Stimulated activated CD8-positive, alpha-beta memory T cell treated with anti-CD3 and anti-CD28 coated beads, Interleukin-4, amount 100 ng/mL, for 1 hour (primary cell): ENCODE measurements at places on chromosomes 1 and 21.

DNA sequence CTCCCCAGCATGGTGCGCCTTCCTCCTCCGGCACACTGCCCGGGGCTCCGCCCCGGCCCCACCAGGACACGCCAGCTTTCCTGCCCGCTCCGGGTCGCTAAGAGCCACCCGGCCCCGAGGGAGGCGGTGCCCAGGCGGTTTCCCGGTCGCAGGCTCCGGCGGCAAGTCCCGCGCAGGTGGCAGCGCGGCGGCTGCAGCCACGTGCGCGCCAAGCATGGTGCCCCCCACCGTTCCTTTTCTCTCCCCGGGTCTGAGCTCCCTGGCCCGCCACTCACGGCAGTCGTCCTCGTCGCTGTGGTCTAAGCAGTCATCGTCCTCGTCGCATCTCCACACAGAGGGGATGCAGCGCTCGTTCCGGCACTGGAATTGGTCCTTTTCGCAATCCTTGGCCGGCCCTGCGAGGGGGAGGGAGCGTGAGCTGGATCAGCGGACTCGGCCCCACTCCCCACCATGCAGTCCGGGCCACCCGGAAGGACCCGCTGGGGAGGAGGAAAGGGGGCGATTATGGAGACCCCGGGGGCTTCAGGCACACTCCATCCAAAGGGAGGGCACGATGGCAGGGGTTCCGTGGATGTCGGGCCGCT is 1.2 kb downstream of the LRP8 start:
- no peak for DNase-seq

- no peak for DNase-seq
Observed at GRCh38 chr1:236875975-236876374, 80.9 kb downstream of the MTR start.

DNA sequence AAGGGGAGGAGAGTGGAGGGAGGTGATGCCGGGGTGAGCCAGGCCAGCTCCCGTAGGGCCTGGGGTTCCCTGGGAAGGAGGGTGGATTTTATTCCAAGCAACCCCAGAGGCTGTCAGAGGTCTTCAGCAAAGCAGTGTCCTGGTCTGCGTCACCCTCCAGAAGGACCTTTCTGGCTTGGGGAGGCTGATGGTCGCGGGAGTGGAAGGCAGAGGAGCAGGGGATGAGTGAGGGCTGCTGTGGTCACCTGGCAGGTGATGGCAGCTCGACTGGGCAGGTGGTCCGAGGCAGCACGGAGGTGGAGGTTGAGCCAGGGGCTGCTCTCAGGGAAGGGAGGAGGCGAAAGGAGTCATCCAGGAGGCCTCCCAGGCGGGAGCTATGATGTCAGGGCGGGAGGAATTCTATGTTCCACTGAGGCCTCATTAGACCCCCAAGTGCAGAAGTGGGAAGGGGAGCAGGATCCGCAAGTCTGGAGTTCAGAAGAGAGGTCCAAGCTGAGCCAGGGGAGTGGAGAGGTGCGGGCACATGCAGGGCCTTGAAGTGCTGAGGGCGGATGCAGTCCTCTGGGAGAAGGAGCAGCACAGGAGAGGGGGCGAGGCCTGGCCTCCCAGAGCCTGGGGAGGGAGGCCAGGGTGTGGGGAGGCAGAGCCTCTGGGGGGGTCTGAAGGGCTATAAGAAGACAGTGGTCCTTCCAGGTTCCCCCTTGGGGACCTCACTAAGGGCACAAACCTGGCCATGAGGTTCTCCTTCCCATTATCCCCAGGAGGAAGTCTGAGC is 33.3 kb downstream of the BMP8A start:
- DNase-seq, result no peak

GRCh38 chr21:43328958-43329691 is 97.8 kb downstream of the SIK1 start:
- DNase-seq, result no peak

DNA sequence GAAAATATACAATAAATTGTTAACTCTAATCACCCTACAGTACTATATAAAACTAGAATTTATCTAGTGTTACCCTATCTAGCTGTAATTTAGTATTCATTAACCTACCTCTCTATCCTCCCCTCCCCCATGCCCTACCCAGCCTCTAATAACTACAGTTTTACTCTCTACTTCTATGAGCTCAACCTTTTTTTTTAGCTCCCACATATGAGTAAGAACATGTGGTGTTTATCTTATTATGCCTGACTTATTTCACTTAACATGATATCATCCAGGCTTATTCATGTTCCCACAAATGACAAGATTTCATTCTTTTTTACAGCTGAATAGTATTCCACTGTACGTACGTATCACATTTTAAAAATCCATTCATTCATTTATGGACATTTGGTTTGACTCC is 46.0 kb upstream of the WARS2 start:
- DNase-seq, result no peak

GRCh38 chr1:229225331-229225782 is 45.6 kb upstream of the RAB4A start:
- no peak for DNase-seq

DNA sequence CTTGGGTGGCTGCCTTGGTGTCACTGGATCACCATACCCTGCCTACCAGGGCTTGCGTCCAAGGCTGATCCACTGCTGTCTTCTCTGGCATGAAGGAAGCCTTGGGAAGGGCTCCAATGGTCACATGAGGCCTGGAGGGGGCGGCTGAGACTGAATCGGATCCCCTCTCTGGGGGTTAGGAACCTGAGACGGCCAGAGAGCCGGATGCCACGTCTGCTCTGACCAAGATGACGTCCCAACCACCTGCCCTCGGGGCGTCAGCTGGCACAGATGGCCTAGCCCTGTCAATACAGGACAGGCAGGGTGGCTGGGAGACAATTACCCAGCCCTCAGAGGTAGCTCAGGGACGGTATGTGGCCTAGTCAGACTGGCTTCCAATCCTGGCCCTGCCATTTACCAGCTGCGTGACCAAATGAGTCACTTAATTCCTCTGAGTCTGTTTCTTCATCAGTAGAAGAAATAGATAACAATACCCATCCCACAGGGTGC is 5.4 kb downstream of the TRIM62 start:
- no peak for DNase-seq

GRCh38 chr1:157045250-157046218 is at the start of gene ARHGEF11:
ARHGEF11 (minus strand) TSS chr1:157045742; CDS start chr1:157044330, 1,412 bp downstream.
- DNase-seq, result no peak

- no peak for DNase-seq
Observed at GRCh38 chr21:28781602-28782276, 210.9 kb downstream of the LTN1 start.

GRCh38 chr1:207981976-207982375 is 71.1 kb upstream of the CD34 start:
- DNase-seq, result no peak

- DNase-seq, result no peak
Observed at GRCh38 chr1:110673197-110673701, 1.5 kb downstream of the KCNA3 start.

- DNase-seq, result no peak
Observed at GRCh38 chr1:246232126-246232525, 275.0 kb downstream of the SMYD3 start.

DNA sequence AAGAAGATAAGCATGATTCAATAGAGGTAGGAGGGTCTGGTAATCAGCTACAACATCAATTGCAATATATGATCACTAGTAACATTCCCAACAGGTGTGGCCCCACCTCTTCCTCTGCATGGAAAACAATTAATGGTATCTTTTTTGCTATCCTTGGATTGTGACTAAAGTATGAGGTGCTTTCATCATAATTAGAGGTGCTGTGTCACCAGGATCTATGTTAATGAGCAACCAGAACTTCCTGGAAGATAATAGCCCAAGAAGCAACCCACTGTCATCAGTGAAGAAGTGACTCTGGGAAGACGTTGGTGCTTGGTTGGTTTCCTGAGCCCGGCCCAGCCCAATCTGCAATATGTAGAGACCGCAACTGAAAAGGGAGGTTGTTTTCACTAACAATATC is 167.2 kb downstream of the SETD4 start:
- DNase-seq, result no peak

DNA sequence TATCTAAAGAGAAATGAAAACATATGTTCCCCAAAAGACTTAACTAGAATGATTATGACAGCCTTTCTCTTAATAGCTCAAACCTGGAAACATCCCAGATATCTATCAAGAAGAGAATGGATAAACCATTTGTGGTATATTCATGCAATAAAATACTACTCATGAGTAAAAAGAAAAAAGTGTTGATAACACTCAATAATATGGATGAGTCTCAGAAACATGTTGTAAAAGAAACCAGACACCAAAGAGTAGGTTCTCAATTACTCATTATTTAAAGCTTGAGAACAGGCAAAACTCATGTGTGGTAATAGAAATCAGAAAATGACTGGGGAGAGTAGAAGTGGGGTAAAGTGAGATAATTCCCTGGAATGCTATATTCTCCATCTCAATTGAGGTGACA is 154.1 kb downstream of the PHTF1 start:
- DNase-seq, result no peak

DNA sequence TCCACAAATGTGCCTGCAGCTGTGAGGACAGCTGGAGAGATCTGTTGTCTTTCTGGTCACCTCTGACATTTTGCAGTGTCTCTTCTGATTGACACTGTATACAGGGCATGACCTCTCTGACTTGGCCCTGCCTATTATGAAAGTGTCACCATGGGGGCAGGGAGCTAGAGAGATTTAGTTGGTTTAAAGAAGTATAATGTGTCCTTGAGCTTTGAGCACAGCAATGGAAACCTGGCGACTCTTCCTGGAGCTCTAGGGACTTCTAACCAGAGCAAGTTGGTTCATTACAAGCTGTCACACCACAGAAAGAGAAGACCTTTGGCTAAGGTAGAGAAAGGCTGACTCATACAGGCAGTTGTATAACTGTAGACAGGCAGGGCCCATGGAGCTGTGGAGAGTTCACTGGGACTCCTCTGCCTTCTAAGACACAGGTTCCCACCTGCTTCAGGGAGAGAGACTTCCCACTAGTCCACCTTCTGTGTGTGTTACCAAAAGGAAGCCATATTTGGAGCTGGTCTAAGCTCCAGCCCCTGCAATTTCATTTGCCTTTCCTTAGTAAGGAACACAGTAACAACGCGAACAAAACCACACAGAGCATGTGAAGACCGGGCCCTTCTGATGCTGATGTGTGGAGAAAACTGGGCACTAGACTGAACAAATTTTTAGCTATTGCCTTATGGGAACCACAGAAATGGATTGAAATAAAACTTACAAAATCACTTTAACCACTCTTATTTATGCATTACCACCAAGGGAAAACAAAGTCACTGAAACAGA is 90.5 kb upstream of the ADAR start:
- DNase-seq, result no peak

GRCh38 chr1:174988539-174988938 is 11.2 kb upstream of the CACYBP start:
- DNase-seq, result no peak

DNA sequence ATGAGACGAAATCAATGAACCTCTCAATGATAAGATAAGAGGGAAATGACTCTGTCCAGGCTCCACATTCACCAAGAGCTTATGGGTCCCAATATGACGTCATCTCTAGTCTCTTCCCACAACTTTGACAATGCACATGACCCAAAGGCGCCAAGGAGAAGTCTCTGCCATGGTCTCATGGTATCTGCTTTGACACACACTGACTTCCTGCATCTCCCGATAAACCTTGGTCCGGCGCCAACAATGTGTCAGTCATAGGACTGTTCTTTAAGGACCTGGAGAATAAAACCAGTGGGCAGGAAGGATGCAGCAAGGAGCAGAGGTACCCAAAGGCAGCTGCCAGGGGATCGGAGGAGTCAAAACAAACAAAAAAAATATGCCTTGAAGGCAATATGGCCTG is 46.9 kb upstream of the TMEM51 start:
- DNase-seq, result no peak

- no peak for DNase-seq
Observed at GRCh38 chr1:1013922-1014648, 788 bp downstream of the ISG15 start.

GRCh38 chr1:109270623-109271317 is 12.2 kb downstream of the PSRC1 start:
- no peak for DNase-seq

DNA sequence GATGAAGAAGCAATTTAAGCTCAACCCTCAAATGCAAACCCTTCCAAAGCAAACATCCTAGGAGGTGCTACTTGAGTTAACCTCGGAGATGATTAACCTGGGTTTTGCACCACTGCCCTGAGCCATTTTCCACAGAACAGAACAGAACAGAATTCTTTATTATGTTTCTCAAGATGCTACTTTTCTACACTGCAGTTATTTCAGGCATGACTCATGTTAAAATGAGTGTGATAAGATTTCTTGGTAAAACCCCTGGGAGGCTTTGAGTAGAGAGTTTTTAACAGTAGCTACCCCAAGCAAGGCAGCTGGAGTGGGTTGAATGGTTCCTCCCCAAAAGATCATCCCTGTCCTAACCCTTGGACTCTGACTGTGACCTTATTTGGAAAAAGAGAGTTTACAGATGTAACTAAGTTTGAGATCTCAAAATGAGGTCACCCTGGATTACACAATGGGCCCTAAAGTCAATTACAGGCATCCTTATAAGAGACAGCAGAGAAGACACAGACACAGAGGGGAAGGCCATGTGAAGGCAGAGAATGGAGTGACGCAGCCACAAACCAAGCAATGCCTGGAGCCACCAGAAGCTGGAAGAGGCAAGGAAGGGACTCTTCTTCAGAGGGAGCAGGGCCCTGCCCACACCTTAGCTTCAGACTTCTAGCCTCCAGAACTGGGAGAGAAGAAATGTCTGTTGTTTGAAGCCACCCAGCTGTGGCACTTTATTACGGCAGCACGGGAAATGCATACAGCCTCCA is 153.4 kb downstream of the ETS2 start:
- no peak for DNase-seq

GRCh38 chr1:82348487-82348886 is 547.8 kb downstream of the ADGRL2 start:
- DNase-seq, result no peak

DNA sequence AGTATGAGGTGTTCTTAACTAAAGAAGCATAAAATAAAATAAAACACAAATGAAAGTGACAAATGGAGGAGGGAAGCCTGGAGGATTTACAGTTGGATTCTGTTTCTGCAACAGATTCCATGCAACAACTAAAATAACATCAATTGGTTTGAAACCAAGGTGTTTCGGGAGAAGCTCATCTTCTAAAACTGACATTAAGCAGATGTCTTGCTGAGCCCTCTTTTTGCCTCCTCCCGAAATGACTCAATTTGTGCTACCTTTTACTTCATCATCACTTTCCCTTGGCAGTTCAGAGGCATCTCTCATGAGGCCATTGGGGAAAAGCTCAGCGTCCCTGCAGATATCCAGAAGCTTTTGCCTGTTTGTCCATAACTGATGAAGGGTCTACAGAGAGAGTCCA is 121.6 kb upstream of the ADAR start:
- no peak for DNase-seq

DNA sequence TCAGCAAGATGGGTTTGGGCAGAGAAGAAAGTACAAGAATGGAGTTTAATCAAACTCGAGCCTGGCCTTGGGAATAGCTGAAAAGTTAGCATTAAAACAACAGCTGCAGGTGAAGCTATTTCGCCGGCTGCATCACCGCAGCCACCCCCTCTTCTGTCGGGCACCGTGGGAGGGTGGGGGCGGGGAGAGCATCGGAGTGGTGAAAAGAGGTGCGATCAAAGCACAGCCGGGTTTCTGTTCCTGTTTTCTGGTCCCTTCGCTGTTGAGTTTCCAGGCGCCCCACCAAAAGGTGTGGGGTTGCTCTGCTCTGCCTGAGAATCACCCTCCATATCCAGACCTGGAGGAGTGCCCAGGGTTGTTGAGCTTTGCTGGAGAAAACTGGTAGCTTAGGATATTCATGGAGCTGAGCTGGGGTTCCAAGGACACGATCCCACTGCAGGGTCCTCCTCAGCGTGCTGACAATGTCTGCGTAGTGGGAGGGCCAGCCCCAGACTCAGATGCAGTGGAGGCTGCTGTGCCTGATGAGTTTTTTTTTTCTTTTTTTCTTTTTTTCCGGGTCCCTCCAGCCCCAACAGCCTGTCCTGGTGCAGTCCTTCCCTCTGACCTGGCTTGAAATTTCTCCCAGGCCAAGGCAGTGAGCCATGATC is 127.5 kb upstream of the C1orf174 start:
- DNase-seq, result no peak
